Hematopoietic multipotent progenitor cell treated with erythropoietin and hydrocortisone succinate and interleukin-3 and kit ligand, for 8 days (in vitro differentiated cells): ENCODE measurements at places on chromosomes 1 and 21.

DNA sequence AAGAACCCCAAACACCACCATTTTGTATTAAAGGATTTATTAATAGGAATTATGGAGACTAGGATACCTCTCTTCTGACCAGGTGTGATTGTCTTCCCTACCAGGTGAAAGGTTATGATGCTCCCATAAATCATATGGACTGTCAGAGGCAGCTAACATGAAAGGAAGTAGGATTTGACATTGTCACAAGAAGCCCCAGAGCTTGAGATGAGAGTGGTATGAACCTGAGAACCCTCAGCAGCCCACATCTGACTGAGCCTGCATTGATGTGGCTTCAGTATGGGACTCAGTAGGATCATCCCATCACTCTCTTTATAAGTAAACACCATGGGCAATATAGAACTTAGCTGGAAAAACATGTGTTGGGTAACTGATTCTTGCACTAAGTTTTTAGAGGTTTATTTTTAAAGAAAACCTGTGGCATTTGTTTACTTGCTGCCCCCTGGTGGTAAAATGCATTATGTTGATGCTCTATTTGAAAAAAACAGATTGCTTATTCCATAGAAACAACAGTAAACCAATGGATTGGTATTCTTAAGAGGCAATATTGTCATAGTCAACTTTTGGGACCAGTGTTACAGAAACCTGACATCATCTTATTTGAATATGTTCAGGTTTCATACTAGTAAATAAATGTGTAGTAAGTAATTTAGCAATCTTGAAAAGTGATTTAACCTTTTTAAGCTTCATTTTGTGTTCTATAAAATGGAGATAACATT, 16.6 kb upstream of the CACYBP start:
- DNase-seq = peak; percentile 72

GRCh38 chr21:44934797-44935532, 4.9 kb upstream of the SLX9 start:
- no peak for DNase-seq

- no peak for DNase-seq
Observed at GRCh38 chr21:26967062-26967913, at the start of gene ADAMTS5. Gene ADAMTS5, minus strand, starts transcription at chr21:26967088. Its CDS starts 697 bp downstream, at chr21:26966391.

DNA sequence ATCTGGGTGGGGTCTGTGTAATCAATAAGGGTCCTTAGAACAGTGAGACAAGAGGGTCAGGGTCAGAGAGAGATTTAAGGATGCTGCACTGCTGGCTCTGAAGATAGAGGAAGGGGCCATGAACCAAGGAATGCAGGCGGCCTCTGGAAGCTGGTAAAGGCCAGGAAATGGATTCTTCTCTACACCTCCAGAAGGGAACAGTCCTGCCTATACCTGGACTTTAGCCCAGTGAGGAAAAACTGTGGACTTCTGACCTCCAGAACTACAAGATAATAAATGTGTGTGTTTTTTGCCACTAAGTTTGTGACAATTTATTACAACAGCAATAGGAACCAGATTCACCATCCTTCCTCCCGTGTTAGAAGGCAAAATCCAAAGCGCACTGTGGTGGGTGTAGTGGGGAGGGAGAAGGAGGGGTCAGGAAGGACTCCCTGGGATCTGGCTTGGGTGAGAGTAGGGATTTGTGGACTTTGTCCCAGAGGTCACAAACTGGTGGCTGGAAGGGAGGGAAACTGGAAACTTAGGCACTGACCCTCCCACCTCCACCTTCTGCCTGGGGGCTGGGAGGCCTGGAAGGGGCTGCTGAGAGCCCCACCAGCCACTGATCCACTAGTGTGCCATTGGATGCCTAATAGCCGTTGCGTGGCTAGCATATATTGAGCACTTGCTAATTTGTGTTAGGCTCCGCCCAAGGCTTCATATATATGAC, 5.4 kb upstream of the CELA2A start:
- DNase-seq = no peak

GRCh38 chr1:106986603-106987002, 69.9 kb upstream of the PRMT6 start:
- no peak for DNase-seq

DNA sequence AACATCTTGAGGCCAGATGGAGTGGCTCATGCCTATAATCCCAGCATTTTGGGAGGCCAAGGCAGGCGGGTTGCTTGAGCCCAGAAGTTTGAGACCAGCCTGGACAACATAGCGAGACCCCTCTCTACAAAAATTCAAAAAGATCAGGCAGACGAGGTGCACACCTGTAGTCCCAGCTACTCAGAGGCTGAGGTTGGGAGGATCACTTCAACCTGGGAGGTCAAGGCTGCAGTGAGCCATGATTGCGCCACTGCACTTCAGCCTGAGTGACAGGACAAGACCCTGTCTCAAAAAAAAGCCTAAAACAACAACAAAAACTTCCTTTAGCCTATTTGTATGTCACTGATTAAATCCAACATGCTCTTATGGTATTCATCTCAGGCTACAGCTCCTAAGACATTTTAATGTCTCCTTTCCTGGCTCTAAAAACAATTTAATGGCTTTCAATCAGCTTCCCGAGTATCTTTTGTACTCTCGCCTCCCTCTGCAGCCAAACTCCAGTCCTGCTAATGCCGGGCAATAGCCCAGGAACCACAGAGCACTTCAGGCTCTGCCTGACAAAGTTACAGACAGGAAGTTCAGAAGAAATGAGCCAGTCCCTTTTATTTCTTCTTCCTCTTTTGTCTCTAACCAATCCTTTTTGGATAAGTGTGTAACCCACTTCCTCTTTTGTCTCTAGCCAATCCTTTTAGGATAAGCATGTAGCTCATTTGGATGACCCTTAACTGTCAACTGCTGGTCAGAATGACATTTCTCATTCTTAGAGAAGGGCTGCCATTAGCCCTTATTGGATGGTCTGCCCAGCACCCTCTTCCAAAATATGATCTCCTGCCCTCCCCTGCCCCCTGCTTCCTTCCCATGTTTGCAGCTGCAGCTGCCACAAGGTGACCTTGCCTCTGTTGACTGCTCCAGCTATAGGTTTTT, 6.6 kb upstream of the DOP1B start:
- DNase-seq = peak; percentile 72

DNA sequence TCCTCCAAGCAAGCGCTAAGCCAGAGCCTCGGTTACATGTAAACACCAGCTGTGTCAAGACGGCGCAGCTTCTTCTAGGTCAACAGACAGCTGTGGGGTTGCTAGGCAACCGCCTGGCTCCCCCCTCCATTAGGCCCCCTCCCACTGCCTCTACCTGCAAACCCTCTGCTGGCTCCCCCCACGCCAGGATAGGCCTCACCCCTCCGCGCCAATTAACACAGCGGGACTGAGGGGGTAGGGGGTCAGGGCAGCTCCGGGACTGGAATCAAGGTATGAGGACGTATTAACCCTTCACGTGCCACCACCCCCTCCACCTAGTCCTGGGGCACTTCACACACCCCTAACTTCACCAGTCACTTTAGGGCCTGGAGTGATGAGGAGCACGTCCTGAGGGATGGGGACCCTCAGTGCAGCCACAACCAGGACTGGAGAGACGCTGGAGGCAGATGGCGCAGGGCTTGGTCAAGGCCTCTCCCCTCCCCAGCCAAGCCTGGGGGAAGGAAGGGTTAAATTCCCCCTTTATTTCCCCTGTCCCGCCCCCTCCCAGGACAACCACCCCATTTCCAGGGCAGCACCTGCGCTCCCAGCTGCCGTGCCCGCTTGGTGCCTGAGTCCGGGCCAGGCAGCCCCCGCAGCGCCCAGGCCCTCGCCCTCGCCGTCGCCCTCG, 37.4 kb upstream of the WASF2 start:
- DNase-seq = peak; percentile 47

DNA sequence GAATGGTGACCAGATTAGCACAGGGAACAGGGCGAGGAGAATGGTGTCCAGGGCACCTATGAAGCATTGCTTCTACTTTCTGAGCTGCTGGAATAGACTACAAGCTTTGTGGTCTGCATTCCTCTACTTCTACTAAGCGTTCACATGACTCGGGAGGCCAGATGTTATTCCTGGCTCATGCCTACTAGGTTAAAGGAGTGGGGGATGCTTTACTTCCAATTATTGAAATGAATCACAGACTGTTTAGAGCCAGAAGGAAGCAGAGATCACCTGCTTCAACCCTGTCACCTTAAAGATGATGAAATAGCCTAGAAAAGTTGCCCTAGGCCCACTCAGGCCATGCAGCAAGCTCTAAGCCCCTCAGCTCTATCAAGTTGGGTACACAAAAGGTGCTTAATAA, 633.5 kb downstream of the KIF26B start:
- DNase-seq = no peak

DNA sequence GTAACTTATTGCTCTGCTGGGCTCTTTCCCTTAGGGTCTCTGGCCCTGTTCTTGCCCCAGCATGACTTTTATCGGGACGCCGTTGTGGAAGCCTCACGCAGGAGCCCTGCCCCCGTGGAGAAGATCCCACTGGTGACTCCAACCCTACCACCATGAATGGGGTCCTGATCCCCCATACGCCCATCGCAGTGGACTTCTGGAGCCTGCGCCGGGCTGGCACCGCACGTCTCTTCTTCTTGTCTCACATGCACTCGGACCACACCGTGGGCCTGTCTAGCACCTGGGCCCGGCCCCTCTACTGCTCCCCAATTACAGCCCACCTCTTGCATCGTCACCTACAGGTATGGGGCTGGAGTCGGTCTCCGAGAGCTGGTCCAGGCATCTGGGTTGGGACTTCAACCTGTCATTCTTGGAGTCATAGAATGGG, 322 bp downstream of the DCLRE1B start:
- no peak for DNase-seq

GRCh38 chr1:67833602-67833940, 304 bp upstream of the GNG12 start:
- no peak for DNase-seq

DNA sequence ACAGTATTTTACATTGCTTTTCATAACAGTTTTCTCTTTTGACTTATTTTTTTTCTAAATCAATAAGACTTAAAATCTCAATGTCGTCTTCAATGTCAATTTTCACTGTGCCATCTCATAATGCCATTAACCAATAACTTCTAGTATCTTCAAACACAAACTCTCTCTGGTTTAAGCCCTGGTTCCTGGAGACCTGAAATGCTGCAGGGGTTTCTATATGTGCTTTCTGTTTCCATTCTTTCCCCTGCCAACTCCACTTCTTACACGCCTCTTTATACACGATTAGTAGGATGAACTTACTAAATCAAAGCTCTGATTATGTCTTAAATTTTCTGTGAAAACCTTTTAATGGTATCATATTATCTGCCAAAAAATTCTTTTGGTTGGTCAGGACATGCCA, 191.4 kb downstream of the AMY1C start:
- no peak for DNase-seq

DNA sequence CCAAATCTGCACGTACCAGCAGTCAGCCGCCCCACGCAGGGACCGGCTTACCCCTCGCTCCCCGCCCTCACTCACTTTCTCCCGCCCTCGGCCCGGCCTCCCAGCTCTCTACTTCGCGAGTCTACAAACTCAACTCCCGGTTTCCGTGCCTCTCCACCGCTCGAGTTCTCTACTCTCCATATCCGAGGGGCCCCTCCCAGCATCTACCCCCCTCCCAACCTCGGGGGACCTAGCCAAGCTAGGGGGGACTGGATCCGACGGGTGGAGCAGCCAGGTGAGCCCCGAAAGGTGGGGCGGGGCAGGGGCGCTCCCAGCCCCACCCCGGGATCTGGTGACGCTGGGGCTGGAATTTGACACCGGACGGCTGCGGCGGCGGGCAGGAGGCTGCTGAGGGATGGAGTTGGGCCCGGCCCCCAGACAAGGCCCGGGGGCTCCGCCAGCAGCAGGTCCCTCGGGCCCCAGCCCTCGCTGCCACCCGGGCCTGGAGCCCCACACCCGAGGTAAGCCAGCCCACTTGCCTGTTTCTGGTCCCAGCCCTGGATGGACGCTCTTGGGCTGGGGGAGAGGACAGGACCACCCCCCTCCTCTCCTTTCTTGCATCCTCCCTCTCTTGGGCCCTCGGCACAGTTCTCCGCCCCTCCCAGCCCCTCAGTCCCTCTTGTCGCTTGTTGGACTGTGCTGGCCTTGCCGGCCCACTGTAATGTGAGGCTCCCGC, at the start of gene ARTN:
ARTN (plus strand) TSS at position 416 of the 715 bp plus-strand sequence. CDS start 1,856 bp downstream, outside the sequence.
- no peak for DNase-seq

DNA sequence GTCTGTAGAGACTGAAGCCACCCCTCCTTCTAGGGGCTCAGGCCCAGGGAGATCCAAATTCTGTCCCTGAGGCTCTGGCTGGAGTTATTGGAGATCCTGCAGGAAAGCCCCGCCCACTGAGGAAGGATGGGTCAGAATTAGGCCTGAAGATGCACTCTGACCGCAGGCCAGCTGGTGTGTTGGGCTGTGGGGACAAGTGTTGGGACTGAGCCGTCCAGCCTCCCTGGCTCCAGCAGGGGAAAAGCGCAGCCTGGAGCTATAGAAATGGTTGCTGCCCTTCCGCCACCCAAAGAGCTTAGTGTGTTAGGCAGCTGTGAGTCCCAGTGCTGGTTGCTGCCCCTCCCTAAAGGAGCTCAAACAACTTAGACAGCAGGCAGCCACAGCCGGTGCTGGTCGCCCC, 33.0 kb upstream of the PRRX1 start:
- no peak for DNase-seq

DNA sequence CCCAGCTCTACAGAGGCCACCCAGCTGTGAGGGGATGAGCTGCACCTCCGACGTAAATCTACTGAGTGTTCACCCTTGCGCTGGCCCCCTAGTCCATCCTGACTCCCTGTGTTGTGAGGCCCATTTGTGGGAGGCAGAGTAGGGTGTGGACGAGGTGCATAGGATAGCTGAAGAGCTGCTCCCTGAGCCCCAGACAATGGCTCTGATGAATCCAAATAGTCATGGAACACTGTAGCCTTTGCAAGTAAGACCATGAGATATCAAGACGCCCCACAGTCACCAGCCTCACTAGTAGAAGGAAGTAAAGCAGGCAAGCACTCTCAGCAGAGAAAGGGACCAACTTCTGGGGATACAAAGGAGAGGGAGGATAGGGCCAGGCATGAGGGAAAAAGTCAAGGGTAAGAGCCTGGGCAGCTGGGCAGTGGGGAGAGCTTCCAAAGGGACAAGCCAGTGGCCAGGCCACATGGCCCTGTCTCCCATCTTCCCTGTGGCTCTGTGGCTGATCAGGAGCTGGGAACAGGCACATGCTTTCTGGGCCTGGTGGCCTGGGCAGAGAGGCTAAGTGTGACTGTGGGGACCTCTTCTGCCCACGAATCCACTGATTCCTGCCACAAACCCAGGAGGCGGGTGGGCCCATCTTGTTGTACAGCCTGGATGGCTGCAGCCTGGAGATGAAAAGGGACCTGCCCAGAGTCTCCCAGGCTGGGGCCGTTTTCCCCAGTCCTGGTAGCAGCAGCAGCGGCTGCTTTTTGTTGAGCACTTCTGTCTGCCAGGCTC, 55.5 kb upstream of the EPS8L3 start:
- DNase-seq = no peak

GRCh38 chr1:80801695-80802094, 999.0 kb upstream of the ADGRL2 start:
- no peak for DNase-seq

- DNase-seq = no peak
Observed at GRCh38 chr1:43491061-43491460, 37.3 kb upstream of the HYI start.

GRCh38 chr1:214354440-214355148, 73.6 kb downstream of the SMYD2 start:
- no peak for DNase-seq
